ENCODE measurements at places on chromosomes 16 and 17.

GRCh38 chr17:6666077-6666521, 14.5 kb downstream of the C17orf100 start:
- DNase-seq = peak; percentile 11

- no peak for DNase-seq
Measured at GRCh38 chr17:28810437-28810836, 32.2 kb downstream of the FAM222B start.

- DNase-seq = no peak
Measured at GRCh38 chr16:19239511-19240155, 45.9 kb upstream of the CLEC19A start.

DNA sequence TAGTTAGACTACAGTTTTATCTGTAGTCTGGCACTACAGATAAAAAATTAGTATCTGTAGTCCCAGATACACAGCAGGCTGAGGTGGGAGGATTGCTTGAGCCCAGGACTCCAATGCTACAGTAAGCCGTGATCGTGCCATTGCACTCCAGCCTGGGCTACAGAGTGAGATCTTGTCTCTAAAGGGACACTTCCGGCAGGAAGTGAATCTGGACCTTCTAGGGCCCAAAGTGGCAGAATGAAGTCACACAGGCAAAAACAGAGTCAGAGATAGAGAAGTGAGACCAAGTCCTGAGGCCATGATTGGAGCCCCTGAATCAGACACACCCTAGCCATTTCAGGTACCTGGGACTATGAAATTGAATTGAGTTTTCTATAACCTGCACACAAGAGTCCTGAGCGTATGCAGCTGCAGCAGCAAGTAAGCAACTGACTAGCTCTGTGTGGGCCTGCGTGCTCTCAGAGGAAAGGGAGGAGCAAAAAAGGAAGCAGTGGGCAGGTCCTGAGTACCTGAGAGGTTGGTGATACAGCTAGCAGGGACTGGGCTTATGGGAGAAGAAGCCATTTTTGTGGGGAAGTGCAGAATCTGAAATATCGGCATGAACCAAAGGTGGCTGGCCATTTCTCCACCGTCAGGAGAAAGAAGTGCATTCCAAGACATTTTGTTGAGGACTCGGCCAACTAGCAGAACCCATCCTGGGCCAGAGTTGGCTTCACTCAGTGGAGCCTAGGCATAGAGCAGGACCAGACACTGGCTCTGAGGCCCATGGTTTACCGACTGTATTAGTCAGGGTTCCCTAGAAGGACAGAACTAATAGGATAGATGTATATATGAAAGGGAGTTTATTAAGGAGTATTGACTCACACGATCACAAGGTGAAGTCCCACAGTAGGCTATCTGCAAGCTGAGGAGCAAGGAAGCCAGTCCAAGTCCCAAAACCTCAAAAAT, 27.2 kb upstream of the BRD7 start:
- DNase-seq = no peak

DNA sequence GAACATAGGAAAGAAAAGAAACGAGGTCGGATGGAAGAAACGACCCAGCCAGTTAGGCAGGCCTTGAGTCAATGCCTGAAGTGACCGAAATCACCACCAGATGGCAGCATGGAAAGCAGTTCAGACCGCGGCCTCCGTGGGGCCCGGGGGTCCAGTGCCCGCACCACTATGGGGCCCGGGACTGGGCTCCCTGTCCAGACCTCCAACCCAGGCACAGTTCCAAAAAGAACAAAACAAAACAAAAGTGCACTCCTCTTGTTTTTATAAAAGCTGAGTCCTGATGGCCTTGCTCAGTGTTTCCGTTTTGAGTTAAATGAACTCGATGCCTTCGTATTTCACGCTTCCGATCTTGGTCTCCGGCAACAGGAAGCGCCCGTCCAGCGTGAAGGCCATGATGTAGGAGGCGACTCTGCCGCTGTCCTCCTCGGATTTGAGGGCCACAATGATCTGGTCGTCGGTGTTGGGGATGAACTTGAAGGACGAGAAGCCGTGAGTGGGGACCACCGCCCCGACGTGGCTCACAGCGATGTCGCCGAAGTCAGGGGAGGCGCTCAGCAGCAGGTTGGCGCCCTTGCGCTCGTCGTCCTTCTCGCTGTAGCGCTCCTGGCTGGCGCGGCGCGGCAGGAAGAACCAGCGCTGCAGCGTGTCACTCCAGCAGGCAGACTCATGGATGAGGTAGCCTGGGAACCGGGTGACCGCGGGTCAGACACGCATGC, 13.7 kb upstream of the LGALS3BP start:
- no peak for DNase-seq

- no peak for DNase-seq
Measured at GRCh38 chr16:13883881-13884280, 36.1 kb upstream of the ERCC4 start.

- DNase-seq = no peak
Measured at GRCh38 chr16:81415751-81416150, 28.9 kb upstream of the CMIP start.

DNA sequence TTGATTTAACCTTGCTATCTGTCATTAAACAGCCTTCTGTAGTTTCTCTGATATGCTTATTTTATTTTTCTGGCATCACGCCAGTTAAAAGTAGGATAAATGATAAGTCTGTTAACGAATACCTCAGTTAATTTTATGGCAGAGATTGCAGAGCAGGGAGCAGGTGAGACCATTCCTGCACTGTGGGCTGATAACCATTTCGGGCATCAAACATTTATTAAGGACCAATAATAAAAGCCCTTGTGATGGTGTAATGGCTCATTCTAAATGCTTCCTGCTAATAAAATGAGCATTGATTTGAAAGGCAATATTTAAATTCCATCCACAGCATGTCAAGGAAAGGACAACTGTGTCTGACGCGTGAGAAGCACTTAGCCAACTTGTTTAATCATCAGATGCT, 94.1 kb downstream of the ASIC2 start:
- DNase-seq = no peak

DNA sequence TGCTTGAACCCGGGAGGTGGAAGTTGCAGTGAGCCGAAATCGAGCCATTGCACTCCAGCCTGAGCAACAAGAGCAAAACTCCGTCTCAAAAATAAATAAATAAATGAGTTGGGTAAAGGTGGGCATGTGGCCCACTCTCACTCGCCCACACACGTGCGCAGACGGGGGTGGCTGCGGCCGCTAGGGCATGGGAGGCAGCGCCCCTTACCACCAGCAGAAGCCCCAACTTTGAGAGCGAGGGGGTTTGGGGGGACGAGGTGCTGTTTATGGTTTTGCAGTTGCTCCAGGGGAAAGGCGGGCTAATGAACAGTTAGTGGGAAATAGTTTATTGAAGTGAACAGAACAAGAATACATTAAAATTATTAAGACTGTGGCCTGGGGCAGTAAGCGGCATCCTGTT, 14.9 kb upstream of the RBFOX3 start:
- no peak for DNase-seq

DNA sequence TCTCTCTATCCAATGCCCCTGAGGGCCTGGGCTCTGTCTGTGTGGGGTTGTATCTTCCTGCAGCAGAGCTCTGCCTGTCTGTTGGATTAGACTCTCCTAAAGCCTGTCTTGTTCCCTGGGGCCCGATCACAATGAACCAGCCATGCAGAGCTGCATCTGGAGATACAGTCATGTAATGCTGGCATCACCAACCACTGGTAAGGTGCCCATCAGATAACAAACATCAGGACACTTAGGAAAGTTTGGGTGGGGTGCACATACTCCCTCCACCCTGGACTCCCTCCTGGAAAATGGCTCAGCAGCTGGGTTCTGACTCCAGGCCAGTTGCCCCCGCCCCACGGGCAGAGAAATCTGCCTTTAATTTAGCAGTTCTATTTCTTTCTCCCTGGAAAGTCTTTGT, 61.3 kb upstream of the BRD7 start:
- DNase-seq = no peak

Data from stimulated activated CD8-positive, alpha-beta memory T cell treated with anti-CD3 and anti-CD28 coated beads, Interleukin-4, amount 100 ng/mL, for 4 hours (primary cell).